Cortex of kidney (tissue), 1 donor: ENCODE measurements at places on chromosomes 11 and 22.

- no peak for DNase-seq
Measured at GRCh38 chr22:27801616-27802345, at the start of gene MN1. MN1 (minus strand) TSS chr22:27801756; CDS start chr22:27800543, 1,213 bp downstream.

DNA sequence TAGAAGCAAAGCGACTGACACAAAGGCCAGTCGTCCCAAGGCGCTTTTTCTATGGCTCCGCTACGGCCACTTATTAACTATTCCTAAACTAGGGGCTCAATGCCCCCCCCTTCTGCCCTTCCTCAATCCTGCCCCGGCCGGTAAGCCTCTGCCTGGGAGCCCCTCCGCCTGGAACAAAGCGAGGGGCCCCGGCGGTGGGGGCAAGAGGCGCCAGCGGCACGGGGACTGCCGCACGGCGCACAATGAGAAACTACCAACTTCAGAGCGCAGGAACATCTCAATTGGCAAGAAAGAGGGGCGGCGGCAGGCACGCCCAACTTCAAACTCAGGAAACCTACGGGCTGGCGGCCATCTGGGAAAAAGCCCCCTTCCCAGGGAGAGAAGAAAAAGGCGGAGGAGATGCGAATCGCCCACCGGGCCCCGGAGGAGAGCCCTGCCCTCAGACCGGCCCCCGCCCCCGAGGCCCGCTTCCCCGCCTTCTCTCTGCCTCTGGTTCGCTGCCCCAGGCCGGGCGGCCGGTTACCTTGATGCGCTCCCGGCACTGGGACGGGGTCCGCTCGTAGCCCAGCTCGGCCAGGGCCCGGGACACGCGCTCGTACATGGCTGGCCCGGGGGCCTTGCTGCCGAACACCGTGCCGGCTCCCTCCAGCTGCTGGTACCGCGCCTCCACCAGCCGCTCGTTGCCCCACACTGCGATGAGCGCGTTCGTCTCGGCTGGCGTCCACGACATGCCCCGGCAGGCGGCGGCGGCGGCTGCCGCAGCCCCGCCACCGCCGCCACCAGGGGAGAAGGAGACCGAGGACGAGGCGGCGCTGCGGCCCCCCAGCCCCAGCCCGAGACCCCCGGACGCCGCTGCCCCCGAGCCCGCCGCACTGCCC lies 619 bp downstream of the MSANTD2 start:
- no peak for DNase-seq

- no peak for DNase-seq
Measured at GRCh38 chr11:95659088-95659487, 130.5 kb downstream of the FAM76B start.

- no peak for DNase-seq
Measured at GRCh38 chr11:31645747-31646146, 136.2 kb downstream of the ELP4 start.

DNA sequence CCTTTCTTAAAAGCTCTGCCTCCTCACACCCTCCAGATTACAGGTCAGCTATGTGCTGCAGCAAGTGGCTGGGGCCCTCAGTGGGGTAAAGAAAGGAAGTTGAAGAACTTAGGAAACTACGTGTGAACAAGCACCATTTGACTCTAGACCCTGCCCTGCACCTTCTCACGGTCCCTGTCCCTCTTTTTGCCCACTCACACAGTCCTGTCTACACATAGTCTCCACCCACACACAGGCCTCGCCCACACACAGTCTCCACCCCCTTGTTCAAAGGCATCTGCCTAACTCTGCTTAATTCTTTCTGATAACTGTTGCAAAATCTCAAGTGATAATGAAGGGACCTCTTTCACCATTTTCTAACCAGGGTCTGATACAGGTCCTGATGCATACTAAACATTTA lies 59.0 kb downstream of the TMPRSS5 start:
- no peak for DNase-seq

DNA sequence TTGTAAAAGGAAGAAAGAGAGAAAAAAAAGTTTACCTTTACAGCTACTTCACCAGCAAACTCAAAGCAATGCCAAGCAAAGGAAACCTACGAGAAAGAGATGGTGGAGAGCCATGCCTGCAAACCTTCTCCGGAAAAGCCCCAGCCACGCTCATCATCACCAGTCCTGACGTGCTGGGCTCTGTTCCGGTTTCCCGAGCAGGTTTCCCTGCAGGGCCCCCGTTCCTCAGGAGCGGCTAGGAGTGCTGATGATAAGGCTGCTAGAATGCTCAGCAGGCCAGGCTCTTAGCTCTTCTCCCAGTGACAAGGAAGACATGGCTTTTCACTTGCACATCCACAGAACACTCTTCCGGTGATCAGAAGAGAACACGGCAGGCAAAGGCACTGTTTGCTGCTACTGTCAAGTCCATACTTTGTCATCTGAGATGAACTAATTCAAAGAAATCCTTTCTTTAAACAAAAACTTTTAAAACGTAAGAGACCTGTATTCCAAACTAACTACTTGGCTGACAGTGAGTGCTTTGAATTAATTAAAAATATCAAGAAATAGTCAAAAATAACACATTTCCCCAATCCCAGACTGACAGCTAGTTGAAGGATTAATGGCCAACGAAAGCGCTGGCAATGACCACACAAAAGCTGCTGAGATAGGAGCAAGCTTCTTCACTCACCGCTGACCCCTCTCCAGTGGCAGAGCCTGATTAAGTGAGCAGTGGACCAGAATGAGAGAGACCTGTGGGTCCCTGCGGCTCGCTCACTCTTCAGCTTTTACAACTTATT lies 35.8 kb downstream of the DUSP8 start:
- no peak for DNase-seq

- no peak for DNase-seq
Measured at GRCh38 chr22:20952544-20953341, 14.3 kb upstream of the AIFM3 start.

DNA sequence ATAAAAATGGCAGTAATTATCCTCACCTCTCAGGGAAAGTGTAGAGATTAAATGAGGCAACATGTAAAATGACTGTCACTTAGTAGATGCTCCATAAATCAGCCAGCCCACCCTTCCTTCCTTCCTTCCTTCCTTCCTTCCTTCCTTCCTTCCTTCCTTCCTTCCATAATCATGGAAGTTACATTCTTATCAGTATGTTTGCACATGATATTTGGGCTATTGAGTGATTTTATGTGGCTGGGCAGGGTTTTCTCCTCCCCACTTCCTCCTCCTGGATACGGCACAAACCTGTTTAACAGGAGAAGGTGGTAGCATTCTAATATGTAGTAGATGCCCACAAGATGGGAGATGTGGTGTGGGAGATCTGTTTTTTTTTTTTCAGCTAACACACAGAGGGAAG lies 11.9 kb downstream of the LYVE1 start:
- DNase-seq: no peak

GRCh38 chr22:43437871-43438475 lies 26.2 kb downstream of the MPPED1 start:
- DNase-seq: no peak

- DNase-seq: no peak
Measured at GRCh38 chr11:63687845-63688244, 6.5 kb downstream of the RTN3 start.

GRCh38 chr11:90855531-90855930 lies 632.7 kb upstream of the CHORDC1 start:
- no peak for DNase-seq

DNA sequence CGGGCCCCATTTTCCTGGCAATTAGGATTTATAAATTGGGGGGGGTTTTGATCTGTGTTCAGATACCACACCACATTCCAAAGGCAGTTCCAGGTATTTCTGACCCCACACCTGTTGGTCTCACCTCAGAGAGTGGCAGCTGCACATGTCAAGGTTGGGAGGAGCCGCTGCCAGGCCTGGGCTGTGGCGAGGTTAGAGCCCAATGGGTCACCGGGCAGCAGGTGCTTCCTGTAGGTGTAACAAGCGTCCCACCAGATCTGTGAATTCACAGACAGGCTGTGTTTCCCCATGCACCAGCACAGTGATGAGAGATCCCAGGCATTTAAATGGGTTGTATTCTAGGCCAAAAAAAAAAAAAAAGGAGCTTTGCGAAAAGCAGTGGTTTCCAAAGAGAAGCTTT lies 58.6 kb downstream of the CABIN1 start:
- DNase-seq: no peak

- no peak for DNase-seq
Measured at GRCh38 chr11:113201054-113201818, 113.1 kb upstream of the TTC12 start.

- DNase-seq: no peak
Measured at GRCh38 chr11:66015936-66016792, 4.4 kb downstream of the CST6 start.

DNA sequence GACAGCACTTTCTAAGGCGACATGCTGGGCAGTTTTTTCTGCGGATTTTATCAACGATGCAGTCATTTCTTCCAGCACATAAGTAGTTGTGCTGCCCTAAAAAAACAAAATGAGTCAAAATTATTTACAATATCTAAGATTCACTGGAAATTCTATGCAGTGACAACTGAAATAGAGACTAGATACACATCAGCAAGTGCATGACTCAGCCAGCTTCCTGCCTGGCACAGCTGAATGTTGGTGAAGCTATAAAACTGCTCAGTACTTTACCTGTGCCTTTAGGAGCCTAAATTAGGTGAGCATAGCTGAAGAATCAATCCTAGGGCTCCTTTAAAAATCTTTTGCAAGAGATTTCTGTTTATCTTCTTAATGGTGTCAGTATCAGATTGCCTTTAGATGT lies 37.8 kb downstream of the PGR start:
- no peak for DNase-seq

- DNase-seq: no peak
Measured at GRCh38 chr11:61994981-61995380, 27.5 kb upstream of the FTH1 start.

DNA sequence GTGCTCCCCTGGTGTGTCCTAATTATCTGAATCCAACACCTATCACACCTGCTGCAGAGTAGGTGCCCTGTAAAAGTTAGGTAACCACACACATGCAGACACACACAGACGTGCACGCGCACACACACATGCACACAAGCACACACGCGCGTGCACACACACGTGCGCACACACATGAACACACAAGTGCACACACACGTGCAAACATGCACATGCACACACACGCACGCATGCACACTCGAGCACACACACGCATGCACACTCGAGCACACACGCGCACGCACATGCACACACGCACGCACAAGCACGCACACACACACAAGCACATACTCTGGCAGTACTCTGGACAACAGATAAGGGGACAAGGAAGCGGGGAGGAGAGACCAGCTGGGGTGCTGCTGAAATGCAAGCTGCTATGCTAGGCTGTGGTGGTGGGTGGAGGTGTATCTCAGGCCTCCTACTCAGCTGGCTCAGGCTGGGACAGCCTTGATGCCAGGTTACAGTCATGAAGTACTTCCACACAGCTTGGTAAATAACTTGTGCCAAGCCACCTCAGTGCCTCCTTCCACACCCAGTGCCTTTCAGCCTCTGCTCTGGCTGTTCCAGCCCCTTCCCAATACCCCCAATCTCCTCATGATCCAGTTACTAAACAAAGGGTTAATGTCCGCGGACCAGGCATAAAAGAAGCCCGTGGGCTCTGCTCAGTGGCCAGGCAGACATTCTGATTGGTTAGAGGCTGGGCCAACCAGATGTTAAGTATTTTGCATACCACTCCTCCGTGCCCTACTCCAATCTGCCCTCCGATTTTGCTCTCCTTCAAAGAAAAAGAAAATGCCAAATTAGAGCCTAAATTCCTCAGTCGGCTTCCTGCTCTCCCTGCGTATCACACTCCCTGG lies 374.1 kb downstream of the TENM4 start:
- no peak for DNase-seq
